Stimulated activated CD8-positive, alpha-beta memory T cell treated with anti-CD3 and anti-CD28 coated beads, Interleukin-15, amount 100 ng/mL, for 48 hours (primary cell): ENCODE measurements at places on chromosomes 12 and 14.

- DNase-seq = no peak
These were observed 28.8 kb upstream of the SLC5A8 start for GRCh38 chr12:101238800-101239329.

DNA sequence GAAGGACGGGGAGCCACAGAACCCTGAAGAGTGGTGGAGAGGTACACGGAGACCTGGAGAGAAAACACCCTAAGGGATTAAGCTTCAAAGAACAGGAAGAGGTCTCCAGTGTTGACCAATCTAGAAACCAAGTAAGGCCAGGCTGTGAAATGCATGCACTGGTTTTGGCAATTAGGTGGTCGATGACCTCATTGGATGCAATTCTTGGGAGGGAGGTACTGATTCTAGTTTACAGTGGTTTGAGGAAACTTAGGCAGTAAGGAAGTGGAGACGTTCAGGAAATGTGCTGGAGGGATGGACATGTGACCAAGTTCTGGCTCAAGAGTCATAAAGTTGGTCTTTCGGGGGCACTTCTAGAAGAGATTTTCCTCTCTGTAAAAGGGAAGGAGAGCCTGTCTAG lies 91.3 kb upstream of the CEP83 start:
- DNase-seq = no peak

DNA sequence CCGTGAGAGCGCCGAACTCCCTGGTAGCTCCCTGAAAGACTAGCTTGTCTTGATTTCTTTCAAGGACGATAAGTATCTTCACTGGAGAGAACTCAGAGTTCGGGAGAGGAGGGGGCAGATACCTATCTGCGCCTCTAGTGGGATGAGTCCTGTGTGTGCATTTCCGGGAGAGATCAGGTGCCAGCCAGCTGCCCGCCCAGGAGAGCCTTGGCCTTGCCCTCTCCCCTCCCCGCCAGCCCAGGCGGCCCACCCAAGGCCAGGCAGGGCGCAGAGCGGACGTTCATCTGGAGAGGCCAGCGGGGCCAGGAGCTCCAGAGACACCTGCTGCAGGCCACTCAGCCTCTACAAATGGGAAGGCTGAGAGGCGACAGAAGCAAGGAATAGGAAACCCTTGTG lies 1.0 kb downstream of the CD9 start:
- DNase-seq = no peak

DNA sequence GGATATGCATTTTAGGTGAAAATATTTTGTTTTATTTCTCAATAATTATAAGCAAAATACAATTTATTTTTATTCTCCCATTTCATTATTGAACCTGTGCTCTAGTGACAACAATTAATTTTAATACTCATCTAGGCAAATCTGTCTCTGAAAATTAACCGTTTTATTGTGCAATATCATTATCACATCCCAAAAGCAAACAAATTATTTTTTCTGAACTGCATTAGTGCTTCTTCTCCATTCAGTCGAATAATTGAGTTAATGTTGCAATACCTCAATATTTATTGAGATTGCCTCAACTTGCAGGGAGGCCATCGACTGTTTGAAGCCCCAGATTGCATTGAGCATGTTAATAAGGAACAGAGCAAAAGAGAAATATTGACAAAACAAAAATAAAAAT lies 303.2 kb upstream of the LRFN5 start:
- no peak for DNase-seq

GRCh38 chr12:122203301-122204166 lies at the start of gene B3GNT4:
B3GNT4 (plus strand) TSS chr12:122203709; CDS start chr12:122204619, 910 bp downstream.
- DNase-seq = no peak

GRCh38 chr12:70719672-70720420 lies 82.6 kb upstream of the PTPRB start:
- DNase-seq = no peak

- peak; percentile 79 for DNase-seq
These were observed 224.6 kb upstream of the CRY1 start for GRCh38 chr12:107317751-107318555.

DNA sequence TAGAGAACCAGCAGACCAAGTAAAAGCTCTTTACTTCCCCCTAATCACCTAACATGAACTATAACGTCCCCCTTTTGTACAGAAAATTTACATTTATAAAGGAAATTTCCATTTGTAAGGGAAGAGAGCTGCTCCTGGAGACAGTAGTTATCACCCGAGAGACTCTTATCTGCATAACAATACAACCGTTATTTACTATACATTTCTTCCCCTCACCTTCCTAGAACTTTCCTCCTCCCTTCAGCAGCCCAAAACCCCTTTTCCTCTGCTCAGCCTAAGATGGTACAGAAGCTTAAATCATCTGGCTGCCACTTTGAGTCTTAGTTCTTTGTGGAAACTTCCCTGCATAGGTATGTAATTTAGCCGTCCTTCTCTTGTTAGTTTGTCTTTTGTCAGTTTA lies 40.4 kb upstream of the ETV6 start:
- DNase-seq = no peak

- DNase-seq = no peak
These were observed 887.4 kb upstream of the NOVA1 start for GRCh38 chr14:27485193-27485592.

DNA sequence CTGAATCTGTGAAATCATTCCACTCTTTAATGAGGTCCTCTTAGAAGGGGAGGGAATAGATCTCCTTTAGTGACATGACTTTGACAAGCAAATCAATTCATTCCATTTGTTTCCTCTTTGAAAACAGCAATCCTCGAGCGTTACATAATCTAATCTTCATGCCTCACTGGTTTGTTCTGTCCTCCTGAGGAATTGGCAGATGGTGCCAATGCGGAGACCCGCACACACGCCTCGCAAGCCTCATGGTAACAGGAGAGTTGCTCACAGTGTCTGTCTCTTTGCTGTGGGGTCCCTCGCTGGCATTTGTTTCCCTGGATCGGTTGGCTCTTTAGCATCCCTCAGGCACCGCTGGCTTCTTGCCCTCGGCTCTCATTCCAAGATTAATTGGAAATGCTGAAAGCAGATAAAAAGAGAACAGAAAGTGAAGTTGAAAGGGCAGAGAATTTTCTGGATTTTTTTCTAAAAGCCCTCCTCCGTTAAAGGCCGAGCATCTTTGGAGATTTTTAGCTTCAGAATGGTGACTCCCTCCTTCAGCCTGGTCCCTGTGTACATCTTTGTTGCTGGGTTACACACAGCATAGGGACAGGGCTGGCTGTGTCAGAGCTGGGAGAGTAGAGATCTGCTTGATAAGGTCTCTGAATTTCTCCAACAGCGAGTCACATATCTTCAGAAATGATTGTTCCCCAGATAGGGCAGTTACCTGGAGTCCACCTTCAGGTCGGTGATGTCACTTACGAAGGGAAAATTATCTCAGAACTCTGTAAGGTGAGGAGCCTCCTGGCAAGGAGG lies 10.1 kb upstream of the CABP1 start:
- DNase-seq = no peak
